EL (cell line): ENCODE measurements at places on chromosomes 1 and 21.

GRCh38 chr1:16724718-16725438 lies 15.4 kb upstream of the RNU1-4 start:
- peak; percentile 8 for DNase-seq

DNA sequence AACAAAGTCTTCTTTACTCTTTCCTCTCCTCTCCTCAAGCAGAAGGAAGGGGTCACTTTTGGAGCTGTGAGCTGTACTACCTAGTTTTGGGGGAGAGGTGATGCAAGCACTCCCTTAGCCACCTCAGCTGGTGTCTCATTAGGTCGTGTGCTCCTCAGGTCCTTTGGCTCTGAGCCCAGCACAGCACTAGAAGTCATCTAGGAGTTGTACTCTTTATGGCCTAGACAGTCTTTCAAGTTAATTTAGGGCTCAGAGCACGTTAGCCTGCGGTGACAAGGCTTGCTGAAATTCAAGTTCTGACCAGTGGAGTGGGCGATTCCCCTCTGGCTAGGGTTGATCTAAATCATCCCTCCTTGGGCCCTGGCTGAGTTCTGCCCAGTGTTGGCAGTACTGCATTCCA lies 48.0 kb upstream of the WDR26 start:
- DNase-seq, result no peak

GRCh38 chr1:193799948-193800690 lies 613.7 kb upstream of the B3GALT2 start:
- DNase-seq, result peak; percentile 2

GRCh38 chr1:224447251-224447650 lies 12.7 kb upstream of the WDR26 start:
- DNase-seq, result peak; percentile 65

GRCh38 chr1:89844241-89844807 lies 23.5 kb downstream of the LRRC8D start:
- peak; percentile 34 for DNase-seq

DNA sequence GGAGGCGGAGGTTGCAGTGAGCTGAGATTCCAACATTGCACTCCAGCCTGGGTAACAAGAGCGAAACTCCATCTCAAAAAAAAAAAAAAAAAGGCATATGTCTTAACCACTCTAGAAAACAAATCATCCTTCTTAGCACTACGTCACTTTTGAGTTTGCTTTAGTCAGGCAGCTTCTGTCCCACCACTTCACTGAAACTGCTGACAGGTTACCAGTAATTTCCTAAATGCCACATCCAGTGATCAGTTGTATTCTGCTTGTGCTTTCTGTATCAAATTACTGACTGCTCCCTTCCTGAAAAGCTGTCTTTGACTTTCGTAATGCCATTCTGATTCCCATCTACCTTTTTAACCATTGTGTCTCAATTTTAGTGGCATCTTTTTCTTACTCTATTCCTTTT lies 21.7 kb downstream of the RCOR3 start:
- DNase-seq, result no peak

DNA sequence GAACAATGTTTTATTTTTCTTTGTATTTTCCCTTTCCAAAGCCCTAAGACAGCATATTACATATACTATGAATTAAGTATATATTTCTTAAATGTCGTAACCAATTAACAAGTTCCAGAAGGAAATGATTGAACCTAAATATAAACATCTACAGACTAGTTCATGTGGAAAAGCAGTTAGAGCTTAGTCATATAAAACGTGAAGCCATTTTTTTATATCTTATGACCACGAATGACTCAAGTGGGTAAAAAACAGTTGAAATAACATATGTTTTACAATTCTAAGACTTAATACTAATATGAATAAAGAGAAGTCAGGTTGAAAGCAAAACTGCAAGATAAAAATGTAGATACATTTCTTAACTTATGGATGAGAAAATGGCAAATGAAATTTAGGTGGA lies 307.3 kb downstream of the BRINP3 start:
- no peak for DNase-seq

GRCh38 chr21:34276711-34277425 lies 86.9 kb upstream of the KCNE2 start:
- DNase-seq, result peak; percentile 49

DNA sequence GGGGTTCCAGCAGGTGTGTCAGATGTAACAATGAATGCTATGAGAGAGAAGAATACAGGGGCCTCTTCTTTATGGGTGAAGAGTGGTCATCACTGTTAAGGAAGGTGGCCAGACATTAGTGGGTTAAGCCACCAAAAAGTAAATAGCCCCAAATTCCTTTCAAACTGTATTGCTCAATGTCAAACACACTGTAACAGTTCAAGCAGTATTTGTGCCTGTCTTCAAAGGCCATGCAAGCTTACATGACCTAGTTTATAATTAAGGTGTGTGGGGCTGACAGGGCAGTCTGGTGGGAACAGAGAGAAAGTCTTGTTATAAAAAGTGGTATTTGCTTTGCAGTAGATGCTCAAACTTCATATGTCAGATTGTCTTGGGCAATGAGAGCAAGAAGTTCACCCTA lies 18.5 kb downstream of the CHIT1 start:
- no peak for DNase-seq

DNA sequence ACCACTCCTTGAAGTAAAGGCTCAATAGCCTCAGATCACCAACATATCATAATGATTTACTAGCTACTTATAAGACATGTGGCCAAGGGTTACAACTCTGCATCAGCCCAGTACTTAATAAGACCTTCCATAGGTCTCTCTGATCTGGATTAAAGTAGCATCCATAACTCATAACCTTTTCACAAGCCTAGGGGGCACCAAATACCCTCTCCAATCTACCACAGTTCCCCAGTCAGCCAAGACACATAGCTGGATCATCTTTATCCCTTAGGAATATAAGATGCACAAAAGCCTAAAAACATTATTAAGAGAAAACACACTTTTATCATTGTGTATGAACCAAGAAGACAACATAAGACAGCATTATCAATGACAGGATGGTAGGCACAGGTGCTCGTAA lies 22.1 kb downstream of the SSX2IP start:
- DNase-seq, result peak; percentile 20

GRCh38 chr21:37367703-37368540 lies 1.3 kb downstream of the DYRK1A start:
- peak; percentile 45 for DNase-seq

DNA sequence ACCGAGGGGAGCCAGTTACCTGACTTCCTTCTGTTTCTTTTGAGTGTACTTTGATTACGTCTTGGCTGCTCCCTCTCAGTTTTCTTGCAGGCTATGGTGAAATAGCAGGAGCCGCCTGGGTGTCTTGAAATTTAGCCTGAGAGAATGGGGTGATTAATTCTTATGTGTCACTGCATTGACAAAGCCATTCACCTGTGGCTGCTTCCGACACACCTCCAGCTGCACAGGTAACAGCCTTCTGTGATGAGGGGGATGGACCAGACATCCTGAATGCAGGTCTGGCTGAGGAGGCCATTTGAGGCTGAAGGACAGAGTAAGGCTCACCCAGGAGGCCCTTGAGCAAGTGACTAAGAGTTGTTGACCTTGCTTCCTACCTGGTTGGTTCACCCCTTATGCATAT lies 16.5 kb downstream of the CACNA1E start:
- DNase-seq, result no peak
